Sciatic nerve (tissue), 2 donors: ENCODE measurements at places on chromosomes 12 and 14. TPM values are rescaled to one million over a fixed set of nuclear protein-coding genes. Genes with fewer than 3 reads are reported as not detected.

DNA sequence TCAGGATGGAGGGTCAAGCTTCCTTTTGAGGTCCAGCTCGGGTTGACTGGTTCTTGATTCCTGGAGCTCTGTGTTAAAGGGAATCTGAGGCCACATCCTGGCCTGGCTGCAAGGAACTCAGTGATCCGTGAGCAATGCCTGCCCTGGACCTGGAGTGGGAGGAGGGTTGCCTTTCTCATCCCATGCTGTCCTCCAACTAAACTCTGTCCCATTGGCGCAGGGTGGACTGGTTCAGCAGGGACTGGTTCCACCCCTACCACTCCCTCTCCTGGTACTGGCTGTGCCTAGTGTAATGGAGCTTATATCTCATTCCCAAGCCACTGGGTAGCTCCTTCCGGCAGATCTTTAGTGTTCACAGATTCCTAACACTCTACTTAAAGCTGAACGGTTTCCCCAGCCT lies 3.9 kb upstream of the CMKLR1 start:
- DNase-seq = no peak

DNA sequence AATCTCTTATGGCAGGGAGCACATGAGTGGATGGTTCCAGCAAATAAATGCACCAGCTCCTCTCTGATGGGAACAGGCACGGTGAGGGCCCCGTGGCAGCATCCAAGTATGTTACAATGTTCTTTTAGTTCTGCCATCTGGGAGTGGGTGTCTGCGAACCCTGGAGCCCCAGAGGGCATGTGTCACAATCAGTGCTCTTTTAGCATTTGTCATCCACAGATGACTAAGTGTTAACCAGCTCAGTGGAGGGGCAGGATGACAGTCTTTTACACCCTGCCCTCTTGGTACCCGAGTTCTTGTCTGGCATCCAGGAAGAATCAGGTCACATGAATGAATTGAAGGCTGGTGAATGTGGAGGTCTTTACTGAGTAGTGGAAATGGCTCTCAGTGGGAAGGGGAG lies 560.4 kb upstream of the FLRT2 start:
- DNase-seq = no peak

DNA sequence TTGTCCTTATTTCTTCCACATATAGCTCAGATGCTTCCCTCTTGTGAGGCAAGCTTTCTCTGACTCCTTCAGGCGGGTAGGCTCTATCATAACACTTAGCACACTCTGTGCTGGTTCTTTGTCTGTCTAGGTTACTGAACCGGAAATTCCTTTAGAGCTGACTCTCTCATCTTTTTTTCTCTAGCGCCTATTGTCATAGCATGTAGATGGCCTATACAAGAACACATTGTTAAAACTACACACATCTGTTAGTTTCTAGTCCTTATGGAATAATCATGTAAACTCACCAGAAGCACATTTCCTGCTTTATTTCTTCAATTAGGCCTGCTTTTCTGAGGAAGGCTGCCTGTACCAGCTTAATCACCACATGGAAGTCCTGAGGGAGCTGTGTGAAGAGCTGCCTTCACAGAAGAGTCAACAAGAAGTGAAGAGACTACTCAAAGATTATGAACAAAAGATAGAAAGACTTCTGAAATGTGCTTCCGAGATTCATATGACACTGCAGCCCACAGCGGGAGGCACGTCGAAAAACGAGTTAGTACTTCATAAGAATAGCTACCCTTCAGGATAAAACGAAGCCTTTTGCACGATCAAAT lies 143.9 kb downstream of the SYNE2 start:
- no peak for DNase-seq

SLC6A12 gene
- 0.40 TPM for total RNA-seq

LRFN5 gene
- total RNA-seq = 10.9 TPM
